GM13977 (cell line): ENCODE measurements at places on chromosomes 16 and 17.

DNA sequence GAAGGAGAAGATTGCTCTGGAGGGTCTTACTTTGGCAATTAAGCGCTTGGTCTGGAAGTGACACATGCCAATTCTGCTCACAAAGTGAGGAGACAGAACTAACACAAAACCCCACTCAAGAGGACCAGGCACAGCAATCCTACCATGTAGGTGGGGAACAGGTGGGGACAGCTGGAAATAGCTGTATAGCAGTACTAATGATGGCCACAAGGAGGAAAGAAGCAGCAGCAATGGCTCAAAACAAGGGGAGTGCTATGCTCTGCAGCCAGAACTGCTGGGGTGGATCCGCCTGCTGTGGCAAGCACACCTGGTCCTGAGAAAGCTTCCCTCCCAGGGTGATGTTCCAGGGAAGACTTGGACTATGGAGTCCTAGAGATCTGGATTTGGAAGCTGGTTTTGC, 17.0 kb upstream of the TMEM132E start:
- DNase-seq = no peak

DNA sequence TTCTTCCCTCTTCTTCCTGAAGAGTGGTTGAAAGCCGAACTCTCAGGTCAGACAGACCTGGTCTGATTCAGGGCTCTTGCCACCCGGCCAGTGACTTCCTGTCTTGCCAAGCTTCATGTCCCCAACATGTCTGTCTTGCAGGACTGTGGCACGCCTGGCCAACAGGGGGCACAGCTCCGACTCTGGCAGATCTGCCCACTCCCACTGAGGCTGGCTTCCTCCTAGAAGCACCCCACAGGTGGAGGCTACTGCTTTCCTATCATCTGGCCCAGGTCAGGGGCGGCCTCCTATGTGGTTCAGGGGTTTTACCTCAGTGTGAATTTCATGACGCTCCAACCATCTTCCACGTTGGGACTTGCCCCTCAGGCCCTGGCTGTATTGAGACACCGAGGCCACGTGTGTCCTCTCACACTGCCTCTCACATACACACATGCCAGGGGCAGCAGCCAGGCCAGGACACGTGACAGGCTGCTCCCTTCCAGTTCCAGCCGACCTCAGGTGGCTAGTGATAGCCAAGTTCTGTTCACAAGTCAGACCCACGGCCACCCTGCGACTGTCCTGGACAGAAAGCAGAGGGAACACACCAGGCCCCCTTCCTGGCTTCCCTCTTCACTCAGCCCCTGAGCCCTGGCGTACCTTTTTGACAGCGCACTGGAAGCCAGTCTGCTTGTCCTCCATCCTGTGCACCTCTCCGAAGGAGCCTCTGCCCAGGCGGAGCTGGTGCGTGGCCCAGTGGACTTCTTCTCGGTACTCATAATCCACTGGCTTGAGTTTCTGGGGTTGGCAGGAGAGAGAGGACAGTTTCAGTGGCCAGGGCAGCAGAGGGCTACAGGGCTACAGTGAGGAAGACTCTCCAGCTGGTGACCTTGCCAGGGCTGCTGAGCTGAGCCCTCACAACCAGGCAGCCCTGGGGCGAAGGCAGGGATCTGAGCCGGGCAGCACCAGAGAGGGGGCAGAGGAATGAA, 22.6 kb upstream of the SPATA32 start:
- no peak for DNase-seq

DNA sequence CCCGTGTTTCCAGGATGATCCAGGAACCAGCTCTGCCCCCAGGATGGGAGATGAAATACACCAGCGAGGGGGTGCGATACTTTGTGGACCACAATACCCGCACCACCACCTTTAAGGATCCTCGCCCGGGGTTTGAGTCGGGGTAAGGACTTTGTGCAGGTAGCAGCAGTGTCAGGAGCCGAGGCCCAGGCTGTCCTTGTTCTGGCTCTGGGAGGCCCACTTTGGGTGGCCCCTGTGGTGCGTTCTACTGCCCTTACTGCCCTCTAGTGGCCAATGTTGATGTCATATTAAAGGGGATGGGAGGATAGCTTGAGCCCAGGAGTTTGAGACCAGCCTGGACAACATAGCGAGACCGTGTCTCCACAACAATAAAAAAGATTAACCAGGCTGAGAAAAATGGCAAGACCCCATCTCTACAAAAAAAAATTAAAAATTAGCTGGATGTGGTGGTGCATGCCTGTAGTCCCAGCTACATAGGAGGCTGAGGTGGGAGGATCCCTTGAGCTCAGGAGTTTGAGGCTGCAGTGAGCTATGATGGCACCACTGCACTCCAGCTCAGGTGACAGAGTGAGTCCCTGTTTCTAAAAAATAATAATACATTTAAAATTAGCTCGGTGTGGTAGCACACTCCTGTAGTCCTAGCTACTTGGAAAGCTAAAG, 20.9 kb upstream of the CLEC18A start:
- peak; percentile 88 for DNase-seq

DNA sequence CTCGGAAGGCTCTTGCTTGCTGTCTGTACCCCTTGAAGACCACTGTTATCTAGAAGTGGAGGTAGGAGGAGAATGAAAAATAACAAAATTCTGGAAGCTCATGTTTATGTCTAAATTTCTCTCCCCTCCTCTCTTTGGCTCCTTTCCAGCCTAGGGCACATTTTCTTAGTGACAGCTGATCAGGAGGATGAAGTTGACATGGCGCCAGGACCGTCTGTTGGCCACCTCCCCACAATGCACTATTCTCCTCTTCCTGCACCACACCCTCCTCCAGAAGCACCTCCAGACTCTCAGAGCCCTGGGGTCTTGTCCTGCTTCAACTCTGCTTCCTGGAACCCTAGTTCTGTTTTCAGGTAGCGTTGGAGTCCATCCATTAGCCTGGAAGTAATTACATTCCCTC, 25.5 kb upstream of the SSTR2 start:
- no peak for DNase-seq

- DNase-seq = no peak
Measured at GRCh38 chr17:27747462-27748359, 52.6 kb downstream of the NOS2 start.

DNA sequence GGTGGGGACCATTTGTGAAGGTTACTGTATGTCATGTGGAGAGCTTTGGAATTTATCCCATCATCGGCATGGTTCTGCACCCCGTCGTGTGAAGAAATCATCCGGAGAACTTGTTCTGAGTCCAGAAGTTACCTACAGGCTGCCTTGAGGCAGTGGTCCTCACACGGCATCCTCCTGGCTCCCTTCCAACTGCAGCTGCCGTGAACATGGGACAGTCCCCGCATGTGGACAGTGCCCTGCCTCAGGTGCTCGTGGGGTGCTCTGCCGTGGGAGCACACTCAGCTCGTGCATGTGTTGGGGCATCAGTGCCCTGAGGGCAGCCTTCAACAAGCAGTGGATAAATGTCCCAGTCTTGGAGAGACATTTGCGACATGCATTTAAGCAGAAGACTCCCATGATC, 188.7 kb downstream of the KATNIP start:
- DNase-seq = no peak

DNA sequence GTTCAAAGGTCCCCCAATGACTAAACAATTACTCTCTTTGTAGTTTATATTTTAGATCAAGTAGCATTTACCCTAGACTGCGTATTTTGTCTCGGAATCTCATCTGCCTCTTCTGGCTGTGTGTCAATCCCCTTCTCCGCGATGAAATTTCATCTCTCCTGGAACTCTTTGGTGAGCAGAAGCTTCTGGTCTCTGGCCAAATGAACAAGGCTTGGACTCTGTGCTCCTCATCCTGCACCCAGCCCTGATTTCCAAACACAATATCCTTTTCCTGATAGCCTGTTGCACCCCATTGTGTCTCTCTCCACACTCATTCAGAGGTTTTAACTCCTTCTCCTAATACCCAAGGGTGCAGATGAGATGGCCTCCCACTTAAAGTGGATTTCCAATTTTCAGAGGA, 609.4 kb upstream of the CDH5 start:
- DNase-seq = no peak

DNA sequence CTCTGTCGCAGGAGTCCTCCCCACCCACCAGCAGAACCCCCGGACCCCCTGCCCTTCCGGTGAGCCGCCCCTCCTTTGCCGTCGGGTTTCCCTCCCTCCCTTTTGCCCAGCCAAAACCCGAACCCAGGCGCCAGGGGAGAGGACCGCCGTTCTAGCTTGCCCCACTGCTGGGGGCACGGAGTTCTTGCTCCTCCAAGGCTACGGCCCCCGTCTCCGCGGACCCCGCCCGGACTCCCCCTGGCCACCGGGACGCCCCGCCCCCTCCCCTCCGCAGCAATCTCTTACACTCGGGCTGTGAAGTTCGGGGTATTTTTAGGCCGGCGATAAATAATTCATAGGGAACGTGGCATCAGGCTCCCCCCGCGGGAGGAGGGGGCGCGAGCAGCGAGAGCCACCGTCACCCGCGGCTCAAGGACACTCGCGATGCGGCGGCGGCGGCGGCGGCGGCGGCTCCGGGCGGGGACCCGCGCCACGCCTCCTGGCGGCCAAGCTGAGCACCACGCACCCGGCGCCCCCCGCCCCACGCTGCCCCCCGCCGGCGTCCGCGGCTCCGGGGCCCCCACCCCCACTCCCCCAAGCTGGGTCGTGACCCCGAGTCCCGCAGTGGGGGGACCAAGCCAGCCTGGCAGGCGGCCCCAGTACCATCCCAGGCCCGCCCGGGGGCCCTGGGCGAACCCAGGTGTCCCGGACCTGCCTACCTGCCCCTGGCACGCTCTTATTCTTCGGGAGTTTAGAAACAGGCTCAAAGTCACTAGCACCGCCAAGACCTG, at the start of gene GRIN2C:
GRIN2C (minus strand) TSS at position 427 of the 770 bp plus-strand sequence. CDS start 4,793 bp downstream, outside the sequence.
- DNase-seq = peak; percentile 79

DNA sequence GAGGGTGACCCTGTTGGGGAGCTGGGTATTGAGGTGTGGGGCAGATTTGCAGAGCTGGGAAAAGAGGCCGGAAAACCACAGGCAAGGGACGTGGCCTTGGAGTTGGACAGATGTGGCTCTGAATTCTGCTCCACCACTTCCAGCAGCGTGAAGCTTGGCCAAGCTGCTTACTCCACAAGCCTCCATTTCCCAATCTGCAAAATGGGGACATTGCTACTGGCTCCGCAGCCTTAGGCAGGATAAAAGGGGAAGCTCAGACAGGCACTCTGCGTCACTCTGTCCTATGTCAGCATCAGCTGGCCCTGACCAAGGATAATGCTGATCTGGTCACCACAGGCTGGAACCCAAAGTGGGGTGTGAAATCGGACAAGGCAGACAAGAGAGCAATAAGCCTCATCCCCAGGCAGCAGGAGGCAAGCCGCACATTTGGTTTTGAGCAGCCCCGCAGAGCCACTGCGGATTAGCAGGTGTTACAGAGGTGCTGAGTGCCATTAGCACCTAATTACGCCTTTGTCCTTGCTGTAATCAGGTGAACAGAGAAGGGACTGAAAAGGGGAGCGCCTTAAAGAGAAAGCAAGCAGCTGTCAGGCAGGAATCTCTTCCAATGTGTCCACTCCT, 54.8 kb downstream of the SDK2 start:
- DNase-seq = no peak

DNA sequence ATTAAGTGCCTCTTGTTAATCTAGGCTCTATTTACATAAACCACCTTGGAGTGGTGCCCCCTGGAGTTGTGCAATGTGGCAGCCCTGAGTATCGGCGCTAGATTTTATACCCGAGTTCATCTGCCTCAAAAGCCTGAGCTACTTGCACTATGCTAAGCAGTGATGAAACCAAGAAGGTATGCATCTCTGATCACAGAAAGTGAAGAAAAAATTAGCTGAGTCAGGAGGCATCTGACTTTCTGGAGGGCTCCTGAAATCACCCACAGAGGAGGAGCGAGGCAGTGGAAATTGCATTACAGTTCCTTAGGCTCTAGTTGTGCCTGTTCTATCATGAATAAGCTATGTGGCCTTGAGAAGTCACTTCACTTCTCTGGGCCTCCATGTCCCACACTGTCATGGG, 80.3 kb upstream of the PSMD7 start:
- no peak for DNase-seq

- no peak for DNase-seq
Measured at GRCh38 chr16:72942021-72942420, 105.9 kb downstream of the ZFHX3 start.

- DNase-seq = peak; percentile 69
Measured at GRCh38 chr17:2239882-2240430, 63.6 kb downstream of the SMG6 start.

DNA sequence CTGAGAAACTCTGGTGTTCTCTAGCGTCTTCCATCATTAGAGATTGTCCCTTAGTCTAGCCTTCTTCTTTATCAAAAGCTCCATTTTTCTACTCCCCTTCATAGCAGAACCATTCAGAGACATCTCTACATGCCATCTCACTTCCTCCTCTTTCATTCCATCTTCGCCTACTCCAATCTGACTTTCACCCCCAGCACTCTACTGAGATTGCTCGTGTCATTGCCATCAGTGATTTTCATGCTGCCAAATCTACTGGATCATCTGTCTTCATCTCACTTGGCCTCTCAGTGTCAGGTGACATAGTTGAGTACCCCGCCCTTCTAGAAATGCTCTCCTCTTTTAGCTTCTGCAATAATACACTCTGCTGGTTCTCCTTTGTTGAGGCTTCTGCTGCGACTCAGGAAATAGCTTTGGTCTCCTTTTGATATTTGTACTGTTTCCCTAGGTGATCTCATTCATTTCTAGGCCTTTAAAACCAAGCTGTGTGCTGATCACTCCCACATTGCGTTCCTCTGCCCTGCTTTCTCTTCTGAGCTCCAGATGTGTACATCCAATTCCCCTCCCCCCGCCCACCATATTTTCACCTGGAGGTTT, 119.1 kb downstream of the FTO start:
- peak; percentile 23 for DNase-seq

DNA sequence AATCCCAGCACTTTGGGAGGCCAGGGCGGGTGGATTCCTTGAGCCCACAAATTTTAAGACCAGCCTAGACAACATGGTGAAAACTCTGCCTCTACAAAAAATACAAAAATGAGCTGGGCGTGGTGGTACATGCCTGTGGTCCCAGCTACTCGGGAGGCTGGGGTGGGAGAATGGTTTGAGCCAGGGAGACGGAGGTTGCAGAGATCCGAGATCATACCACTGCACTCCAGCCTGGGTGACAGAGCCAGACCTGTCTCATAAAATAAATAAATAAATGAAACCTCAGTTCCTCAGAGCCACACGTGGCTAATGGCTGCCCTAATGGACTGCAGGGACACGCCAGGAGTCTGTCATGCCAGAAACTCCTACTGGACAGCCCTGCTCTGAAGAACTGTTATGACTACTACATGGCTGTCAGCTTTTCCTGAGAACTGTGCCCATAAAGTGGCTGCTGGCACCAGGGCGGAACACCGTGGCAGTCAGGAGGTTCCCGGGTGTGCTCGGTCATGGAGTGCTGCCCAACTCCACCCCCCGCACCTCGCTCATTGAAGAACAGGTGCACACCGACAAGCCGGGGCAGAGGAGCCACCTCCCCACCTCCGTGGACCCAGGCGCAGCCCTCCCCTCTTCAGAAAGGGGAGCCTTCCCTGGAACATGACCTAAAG, 4.3 kb downstream of the TMEM11 start:
- no peak for DNase-seq
